ENCODE measurements at places on chromosomes 3 and 15. TPM values are rescaled to one million over a fixed set of nuclear protein-coding genes. Genes with fewer than 3 reads are reported as not detected.

The TIPIN gene
- total RNA-seq, result 29.3 TPM

The LRRC31 gene
- not detected for total RNA-seq

The SLC35G2 gene
- 0.34 TPM for total RNA-seq

The SLC25A20 gene
- total RNA-seq, result 28.6 TPM

The HOMER2 gene
- total RNA-seq, result 38.1 TPM

The ZNF106 gene
- total RNA-seq, result 45.1 TPM

The GCSAM gene
- 2.3 TPM for total RNA-seq

The NTRK3 gene
- total RNA-seq, result not detected

The FBXW12 gene
- total RNA-seq, result not detected

The GPX1 gene
- 123 TPM for total RNA-seq

The FAM174B gene
- 4.3 TPM for total RNA-seq

The CCR8 gene
- total RNA-seq, result 12.6 TPM

The MLH1 gene
- 54.6 TPM for total RNA-seq

The IQCF5 gene
- not detected for total RNA-seq

Data from T-helper 2 cell treated with Interferon-gamma antibody and Interleukin-4, amounts not matched to agents 100 ng/mL and 5 ng/mL, for 36 hours (primary cell).